ENCODE measurements at places on chromosomes 5 and 9.

DNA sequence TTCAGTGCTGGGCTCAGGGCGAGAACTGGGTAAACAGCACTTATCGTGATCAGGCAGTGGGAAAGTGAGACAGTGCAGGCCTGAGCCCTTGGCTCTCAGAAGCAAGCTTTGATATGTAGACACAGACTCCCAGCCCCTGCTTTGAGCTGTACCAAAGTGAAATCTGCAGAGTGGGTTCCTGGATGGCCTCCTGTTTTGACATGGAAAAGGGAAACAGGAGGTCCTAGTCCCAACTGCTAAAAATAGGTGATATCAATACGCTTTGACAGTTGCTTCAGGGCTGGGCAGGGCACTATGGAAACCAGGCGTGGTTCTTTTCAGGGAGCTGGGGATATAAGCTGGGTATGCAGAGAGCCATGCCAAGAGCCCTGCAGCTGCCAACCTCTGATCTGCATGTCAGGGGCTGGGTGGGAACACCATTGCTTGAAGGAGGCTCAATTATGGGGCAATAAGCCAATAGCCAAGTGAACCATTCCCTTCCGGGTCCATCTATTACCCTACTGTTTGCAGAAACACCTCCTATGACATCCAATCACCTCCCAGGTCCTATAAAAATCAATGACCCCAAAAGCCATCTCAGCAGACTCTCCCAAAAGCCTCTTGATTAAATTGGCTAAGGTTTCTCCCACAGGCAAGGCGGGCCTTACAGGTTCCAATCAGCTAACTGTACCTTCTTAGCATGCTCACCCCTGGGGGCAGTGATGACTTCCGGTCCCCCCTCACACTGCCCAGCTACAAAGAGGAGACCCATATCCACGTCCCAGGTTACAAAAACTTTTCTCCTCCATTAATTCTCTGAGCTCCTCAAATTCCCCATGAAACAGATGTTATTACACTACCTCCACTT, 45.8 kb downstream of the EPB41L4B start:
- DNase-seq, result no peak

GRCh38 chr5:120298981-120299380, 165.1 kb upstream of the PRR16 start:
- DNase-seq, result no peak

DNA sequence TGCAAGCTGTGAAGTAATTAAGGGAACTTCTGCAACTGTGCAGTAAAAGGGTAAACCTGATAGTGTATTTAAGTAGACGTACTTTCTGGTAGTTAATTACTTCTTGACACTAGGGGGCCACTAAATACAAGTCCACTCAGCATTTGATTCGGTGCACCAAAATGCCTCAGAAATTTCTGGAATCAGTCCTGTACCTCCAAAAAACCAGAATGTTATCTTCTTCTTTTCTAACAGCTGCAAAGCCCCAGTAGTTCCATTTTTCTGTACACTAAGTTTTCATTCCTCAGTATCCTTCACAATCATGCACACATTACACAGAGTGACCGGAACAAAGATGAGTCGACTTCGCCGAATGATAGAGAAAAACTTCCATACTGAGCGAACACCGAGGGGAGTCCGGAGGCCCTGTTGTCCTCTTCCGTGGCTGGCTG, 484 bp downstream of the GFM2 start:
- no peak for DNase-seq

DNA sequence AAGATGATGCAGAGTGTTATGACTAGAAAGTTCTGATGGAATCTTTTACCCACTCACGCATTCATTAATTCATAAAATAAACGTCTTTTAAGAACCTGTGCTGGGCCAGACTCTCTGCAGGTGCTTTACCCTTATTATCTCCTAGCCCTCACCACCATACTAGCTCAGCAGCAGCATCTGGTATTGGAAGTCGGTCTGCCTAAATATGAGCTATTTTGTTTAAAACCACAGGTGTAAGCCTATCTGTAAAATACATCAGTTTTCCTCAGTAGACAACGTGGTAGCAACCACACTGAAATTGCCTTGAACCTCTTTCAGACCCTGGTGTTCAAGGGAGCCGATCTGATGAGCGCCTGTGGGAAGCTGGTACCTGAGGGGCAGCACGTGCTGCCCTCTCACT, 69.4 kb downstream of the PPIC start:
- DNase-seq, result no peak

- no peak for DNase-seq
Observed at GRCh38 chr9:72022841-72023240, 37.6 kb downstream of the C9orf57 start.

- no peak for DNase-seq
Observed at GRCh38 chr9:107711542-107711941, 222.0 kb upstream of the KLF4 start.

- no peak for DNase-seq
Observed at GRCh38 chr9:99076483-99077171, 28.3 kb upstream of the TGFBR1 start.

GRCh38 chr9:93059011-93059714, 662 bp downstream of the SUSD3 start:
- no peak for DNase-seq

GRCh38 chr9:70092190-70092589, 48.5 kb downstream of the MAMDC2 start:
- DNase-seq, result peak; percentile 17

DNA sequence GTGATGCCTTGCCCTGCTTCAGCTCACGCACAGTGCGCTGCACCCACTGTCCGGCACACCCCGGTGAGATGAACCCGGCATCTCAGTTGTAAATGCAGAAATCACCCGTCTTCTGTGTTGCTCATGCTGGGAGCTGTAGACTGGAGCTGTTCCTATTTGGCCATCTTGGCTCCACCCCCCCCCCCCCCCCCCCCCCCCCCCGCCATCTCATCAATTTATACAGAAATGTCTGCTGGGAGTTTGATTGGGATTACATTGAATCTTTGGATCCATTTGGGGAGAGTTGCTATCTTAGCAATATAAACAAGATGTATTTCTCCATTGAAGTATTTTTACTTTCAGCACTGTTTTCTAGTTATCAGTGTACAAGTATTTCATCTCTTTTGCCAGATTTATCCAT, 55.2 kb downstream of the RIC1 start:
- DNase-seq, result no peak

GRCh38 chr5:81165493-81166119, 67.5 kb upstream of the CKMT2 start:
- DNase-seq, result peak; percentile 51

DNA sequence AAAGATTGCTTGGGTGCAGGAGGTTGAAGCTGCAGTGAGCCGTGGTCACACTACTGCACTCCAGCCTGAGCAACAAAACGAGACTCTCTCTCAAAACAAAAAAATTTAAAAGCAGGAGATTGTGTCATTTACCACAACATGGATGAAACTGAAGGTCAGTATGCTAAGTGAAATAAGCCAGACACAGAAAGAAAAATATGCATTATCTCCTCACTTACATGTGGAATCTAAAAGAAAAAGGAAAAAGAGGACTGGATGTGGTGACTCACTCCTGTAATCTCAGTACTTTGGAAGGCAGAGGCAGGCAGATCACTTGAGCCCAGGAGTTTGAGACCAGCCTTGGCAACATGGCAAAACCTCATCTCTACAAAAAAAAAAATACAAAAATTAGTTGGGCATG, 146.8 kb upstream of the DAPK1 start:
- DNase-seq, result no peak

GRCh38 chr5:121189342-121190305, 662.1 kb upstream of the FTMT start:
- DNase-seq, result no peak

- DNase-seq, result no peak
Observed at GRCh38 chr5:150249744-150250143, 39.8 kb downstream of the CAMK2A start.

DNA sequence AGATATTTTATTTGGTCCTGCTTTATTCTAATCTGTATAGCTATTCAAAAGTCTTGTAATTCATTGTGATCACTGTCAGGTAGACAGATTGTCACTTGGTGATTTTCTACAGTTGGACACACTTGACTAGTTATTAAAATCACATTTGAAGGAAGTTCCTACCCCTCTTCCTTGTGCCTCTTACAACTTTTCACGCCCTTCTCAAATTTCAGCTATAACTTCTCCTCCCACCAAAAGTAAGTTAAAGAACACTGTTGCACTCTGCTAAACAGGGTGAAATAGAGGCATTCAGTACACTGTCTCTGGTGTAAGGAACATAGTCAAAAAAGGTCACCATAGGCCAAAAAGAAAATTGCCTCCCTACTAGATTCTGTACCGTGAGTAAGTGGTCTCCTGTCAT, 142.1 kb upstream of the POU5F2 start:
- DNase-seq, result no peak

DNA sequence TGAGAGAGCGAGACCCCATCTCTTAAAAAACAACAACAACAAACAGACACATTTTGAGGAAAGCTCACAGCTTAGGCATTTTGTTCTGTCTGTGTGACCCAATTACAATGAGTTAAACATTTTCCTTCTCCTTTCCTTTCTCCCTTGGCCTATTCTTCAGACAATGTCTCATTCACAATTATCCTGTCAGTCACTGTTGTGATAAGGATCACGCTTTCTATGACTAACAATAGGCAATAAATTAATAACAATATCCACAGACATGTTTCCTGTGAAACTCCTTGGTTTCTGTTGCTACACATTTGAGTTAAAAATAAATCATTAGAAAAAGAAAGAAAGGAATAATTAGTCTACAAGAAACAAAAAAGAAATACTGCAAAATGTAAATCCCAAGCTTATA, 19.8 kb upstream of the CARTPT start:
- no peak for DNase-seq

GRCh38 chr5:170636206-170636605, 132.4 kb downstream of the KCNIP1 start:
- no peak for DNase-seq

GRCh38 chr9:127187231-127187956, 65.0 kb upstream of the ANGPTL2 start:
- DNase-seq, result no peak

DNA sequence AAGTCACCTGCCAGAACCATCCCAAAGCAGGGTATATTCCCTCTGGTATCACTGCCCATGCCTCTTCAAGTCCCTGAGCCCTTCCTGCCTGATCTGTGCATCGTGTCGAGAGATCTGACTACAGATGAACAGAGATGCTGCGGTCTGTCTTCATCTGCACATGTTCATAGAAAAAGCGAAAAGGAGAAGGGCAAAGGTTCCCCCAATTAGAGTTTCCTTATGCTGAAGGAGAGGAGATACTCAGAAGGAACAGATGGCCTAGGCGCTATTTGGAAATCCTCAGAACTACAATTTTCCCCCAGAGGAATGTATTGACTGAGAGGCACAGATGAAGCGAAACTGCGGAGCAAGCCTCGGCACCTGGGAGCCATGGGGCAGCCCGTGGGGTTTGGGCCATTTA, 170.9 kb downstream of the SEC61B start:
- DNase-seq, result no peak

GRCh38 chr9:117343427-117343826, 71.4 kb downstream of the ASTN2 start:
- no peak for DNase-seq
